ENCODE measurements at places on chromosomes 4 and X.

- no peak for DNase-seq
These were observed 5.5 kb upstream of the FIP1L1 start for GRCh38 chr4:53371843-53372521.

DNA sequence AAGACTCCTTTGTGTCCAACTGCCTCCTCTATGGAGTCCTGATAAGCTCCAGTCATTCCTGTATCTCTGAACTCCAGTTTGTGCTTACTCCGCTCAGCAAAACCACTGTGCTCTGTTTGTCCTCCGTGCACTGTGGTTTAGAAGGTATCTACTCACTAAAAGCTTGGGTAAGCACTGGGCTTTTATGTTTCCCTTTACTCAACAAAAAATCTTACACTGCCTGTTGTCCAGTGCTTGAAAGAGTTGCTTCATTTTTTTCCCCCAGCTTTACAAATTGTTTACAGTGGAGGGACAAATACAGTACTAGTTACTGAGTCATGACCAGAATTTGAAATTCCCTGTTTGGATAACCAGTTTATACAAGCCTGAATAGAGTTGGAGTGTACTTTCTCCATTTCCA lies 545.3 kb upstream of the FAT1 start:
- no peak for DNase-seq

GRCh38 chrX:24790166-24790565 lies 96.4 kb downstream of the POLA1 start:
- no peak for DNase-seq

DNA sequence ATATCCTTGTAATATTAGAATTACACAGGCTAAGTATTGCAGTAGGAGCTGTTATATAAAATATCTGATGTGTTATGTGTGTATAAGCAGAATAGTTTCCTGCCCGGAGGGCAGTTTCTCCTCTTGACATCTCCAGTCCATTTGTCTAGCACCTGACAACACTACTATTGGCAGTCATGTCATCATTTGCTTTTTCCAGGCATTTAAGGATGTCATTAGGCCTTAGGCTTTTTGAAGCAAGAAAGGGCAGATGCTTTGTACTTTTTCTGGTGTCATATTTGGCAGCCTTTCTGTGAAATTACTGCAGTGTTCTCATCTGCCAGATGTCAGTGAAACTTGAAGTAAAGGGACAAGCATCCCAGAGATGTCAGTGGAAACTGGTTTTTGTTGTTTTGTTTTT lies 2017.6 kb upstream of the IGFBP7 start:
- DNase-seq = no peak

DNA sequence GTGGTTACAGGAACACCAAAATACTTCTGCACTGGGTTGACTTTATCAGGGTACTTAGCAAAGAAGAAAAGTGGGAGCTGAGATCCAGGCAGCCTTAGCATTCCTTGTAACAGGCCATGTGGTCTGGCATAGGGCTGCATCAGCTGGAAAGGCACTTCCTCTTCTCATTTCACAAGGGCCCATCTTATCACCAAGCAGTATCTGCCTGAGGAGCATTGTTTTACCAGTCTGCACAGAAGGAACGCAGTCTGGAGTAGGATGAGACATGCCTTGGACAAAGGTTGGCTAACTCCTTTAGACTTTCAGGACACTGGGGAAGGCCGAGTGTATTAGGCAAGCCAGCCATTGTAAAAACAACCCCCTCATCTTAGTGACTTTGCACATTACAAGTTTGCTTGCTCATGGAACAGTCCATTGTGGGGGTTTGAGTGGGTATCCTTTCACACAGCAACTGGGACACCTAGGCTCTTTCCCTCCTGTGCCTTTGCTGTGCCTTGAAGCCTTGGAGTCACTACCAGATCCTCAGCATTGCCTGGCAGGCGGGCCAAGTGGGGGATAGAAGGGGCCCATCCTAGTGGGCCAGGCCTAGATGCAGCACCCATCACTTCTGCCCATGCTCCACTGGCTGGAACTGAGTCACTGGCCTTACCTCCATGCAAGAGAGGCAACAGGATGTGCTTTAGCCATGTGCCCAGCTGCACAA lies 4.6 kb downstream of the SUV39H1 start:
- DNase-seq = no peak

GRCh38 chrX:109952985-109953905 lies 49.7 kb upstream of the TMEM164 start:
- DNase-seq = peak; percentile 7

DNA sequence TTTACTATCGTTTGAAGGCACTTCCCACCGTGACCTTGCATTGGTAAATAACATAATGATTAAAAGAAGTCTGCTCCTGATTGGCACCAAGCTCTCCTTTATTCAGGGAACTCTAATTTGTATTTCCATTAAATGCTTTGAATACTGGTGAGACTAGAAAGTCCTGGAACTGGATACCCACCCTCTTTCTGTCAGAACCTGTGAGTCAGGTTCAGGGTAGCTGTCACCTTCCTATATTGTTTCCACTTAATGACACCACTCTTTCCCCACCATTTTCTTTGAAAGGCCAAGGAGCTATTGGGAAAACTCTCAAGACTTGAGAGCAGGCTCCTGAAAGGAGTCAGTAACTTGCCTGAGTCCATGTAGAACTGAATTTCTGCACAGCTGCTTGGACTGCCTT lies 55.9 kb upstream of the RASSF6 start:
- no peak for DNase-seq

- DNase-seq = no peak
These were observed 5.0 kb upstream of the AREG start for GRCh38 chr4:74439952-74440351.

DNA sequence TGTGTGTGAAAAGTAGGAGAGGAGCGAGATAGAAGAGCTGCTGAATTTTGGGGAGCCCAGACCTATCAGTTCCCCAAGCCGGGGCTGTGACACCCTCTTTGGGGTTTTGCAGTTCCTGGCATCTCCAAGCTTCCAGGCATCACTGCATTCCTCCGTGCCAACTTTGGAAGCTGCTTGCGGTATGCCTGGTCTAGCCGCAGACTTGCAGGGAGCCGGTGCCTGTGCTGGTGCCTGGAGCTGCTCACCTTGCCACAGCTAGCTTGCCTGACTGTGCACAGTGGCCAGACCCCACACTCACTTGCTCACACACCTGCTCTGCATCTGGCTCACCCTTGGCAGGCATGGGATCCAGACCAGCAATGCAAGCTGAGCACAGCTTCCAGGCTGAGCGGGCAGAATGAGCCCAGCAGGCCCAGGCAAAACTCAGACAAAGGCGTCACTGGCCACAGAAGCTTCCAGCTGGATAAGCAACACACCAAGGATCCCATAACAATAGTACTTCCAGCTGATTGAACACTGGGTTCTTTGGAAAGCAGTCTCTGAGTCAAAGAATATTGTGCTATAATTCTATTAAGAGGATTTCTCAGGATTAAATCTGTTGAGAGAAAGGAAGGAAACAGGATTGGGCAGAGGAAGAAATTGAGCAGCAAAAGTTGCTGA lies 390.9 kb downstream of the TEX13C start:
- DNase-seq = no peak

DNA sequence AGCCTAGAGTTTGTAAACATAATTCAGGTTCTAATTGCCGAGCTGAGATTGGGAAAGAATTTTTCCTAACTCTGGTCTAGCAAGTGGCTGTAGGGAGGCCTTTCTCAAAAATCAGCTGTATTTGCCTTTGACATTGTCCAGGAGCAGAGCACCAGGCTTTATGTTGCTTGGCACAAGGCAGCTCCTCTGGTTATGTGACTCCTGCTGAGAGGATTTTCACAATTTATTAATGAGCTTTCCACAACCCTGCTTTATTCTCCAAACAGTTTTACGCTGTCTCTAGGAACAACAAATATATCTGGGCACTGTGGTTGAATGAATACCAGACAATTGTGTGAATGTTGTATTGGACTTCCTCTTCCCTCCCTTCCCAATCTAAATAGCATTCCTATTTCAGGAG lies 14.9 kb downstream of the LSM6 start:
- no peak for DNase-seq

DNA sequence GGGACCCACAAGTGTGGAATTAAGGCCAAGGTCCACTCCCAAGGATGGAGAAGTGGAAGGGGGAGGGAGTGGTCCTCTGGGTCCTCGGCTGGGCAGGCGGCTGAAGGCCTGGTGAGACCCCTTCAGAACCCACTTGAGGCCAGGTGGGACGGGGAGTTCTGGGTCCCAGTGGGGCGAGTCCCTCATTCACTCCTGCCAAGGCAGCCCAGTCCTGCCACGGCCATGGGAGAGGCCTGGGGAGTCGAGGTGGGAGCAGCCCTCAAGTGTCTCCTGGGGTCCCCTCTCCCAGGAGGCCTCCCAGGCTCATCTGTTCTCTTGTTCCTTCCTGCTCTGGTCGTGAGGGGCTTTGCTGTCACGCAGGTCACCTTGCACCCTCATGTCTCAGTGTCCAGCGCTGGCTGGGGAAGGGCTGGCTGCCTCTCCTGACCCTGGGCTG lies 6.1 kb upstream of the SH3BP2 start:
- DNase-seq = no peak
